ENCODE measurements at places on chromosomes 1 and 21.

DNA sequence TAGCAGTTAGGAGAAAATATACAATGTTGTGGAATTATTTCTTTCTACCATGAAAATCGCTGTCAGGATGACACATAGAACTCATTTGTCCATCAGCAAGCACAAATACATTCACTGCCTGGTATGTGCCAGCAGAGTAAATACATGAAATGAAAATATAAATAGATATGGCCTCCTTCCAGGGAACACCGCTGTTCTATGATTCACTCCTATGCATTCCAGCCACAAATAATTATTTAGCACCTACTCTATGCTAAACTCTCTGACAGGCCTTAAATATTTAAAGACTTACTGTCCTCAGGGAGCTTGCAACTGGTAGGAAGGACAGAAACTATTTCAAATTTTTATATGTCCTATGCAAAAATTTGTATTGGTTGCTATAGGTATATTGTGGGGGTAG lies 975.0 kb upstream of the NCAM2 start:
- DNase-seq = no peak

DNA sequence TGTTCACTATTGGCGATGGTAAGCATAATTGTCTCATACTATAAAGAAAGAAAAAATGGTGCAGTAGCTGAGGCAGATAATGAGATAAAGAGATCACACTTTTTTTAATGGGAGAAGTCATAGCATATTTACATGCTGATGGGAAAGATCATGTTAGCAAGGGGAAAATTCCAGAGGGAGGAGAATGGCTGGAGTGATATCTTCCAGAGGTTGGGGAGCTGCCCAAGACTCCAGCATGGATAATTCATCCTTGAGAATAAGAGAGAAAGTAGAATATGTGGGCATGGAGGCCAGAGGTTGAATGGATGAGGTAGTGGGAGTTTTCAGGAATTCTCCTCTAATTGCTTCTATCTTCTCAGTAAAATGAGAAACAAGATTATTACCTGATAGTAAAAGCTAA lies 45.8 kb upstream of the RGS1 start:
- no peak for DNase-seq

DNA sequence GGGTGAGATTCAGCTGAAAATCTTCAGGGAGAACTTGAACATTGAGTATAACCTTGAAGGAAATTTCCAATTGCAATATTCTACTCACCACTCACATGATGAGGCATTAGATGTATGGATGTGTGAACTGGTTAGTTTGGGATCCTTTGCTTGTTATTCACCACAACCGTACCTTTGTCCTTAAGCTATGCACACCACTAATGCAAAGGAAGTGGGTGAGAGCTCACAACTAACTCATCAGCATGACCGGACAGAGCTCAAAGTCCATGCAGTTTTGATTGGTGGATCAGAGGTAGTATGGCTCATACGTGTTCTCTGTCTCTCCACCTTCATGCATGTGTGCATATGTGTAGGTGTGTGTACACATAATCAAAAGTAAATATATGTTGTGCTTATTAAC lies 43.5 kb upstream of the MROH9 start:
- DNase-seq = no peak

GRCh38 chr1:115140442-115141144 lies 51.3 kb upstream of the TSPAN2 start:
- no peak for DNase-seq

- DNase-seq = peak; percentile 34
These were observed 37.4 kb downstream of the TMCO4 start for GRCh38 chr1:19762175-19762779.

- no peak for DNase-seq
These were observed 16.6 kb downstream of the MX1 start for GRCh38 chr21:41442481-41443186.

DNA sequence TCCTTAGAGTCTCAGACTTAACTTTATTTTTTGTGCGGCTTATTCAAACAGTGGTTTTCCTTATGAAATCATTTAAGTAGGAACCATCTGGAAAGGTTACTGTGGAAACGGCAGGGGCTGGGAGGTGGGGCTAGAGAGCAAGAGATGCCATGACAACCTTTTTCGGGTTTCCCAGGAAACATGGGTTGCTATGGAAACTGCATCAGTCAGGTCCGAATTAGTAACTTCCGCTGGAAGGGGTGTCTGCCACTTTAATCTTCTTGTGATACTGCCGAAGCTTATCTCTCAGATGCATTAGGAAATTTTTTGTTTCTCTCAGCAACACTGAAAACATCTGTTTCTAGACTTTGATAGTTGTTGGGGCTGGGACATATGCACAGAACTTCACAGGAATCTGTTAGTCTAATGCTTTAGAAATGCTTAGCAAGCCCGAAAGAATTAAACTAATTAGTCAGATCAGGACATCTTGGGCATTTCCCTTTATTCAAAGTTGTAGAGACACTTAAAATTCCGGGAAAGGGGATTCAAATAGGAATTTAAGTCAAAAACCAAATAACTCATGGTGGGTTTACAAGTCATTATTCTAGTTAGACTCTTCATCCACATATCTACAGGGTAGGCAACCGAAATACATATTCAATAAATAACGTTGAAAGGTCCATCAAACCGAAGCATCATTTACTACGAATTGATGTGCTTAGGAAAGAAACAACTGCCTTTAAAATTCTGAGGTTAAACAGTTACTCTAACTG lies 2.6 kb downstream of the KCNA3 start:
- DNase-seq = no peak

DNA sequence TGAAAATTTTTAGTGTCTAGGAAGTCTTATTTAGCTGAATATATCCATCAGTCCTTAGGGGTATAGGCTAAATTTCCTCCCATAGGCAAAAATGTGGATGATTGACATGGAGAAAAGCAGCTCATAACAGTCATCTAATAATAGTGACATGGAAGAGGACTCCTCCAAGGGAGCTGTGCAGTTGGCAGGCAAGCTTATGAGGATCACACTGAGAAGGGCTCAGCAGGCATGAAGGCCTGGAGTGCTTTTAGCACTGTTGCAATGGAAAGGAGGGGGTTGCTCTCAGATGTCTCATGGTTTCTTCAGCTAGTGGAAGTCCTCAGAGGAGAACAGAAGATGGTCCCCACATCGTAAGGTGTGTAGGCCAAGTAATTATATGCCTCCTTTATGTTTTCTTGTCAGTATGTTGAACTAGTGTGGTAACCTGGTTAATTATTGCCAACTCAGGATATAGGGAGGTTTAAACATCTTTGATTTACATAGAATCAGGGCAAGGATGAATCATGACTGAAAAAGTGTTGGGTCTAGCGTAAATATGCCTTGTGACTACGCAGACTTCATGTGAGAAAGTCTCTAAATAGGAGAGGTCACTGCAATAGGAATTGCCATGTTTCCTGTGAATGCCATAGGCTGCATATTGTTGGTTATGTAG lies 18.9 kb downstream of the VN1R5 start:
- no peak for DNase-seq

GRCh38 chr1:224080115-224080774 lies 33.7 kb upstream of the FBXO28 start:
- DNase-seq = no peak

GRCh38 chr1:2229911-2230731 lies 2.0 kb downstream of the SKI start:
- DNase-seq = no peak

DNA sequence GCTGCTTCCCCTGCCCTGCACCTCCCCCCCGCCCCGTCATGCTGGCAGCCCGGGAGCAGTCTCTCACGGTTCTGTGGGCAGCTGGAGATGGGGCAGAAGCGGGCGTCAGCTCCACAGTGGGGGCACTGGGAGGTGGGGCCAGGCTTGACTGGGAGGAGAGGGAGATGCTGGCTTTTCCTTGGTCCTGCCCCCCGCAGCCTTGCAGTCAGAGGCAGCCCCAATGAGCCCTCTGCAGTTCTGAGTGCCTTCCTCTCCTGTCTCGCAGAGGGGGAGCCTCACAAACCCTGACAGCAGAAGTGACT lies 21.7 kb downstream of the ARHGEF10L start:
- DNase-seq = no peak
